A673 (cell line): ENCODE measurements at places on chromosomes 5 and 9. TPM values are rescaled to one million over a fixed set of nuclear protein-coding genes. Genes with fewer than 3 reads are reported as not detected.

Gene SLC25A2
- total RNA-seq = 0.88 and 1.0 TPM in 2 replicates

Gene SPATA31D3
- not detected in 2 replicates for total RNA-seq

Gene KCNT1
- 0.31 TPM in 1 of 2 replicates, not detected in the other for total RNA-seq

Gene DAB2IP
- 34.5 and 44.5 TPM in 2 replicates for total RNA-seq

Gene GPX8
- total RNA-seq = 52.2 and 54.7 TPM in 2 replicates

Gene SELENOP
- 1.9 and 3.1 TPM in 2 replicates for total RNA-seq

Gene ANGPTL2
- total RNA-seq = 2.5 and 4.4 TPM in 2 replicates

Gene FEM1C
- total RNA-seq = 13.7 and 15.0 TPM in 2 replicates

Gene SLC36A3
- total RNA-seq = not detected in 2 replicates

Gene FCN2
- total RNA-seq = not detected in 2 replicates

Gene RNF224
- total RNA-seq = 0.17 TPM in 1 of 2 replicates, not detected in the other

Gene NR2F1-AS1
- total RNA-seq = 1.8 and 2.3 TPM in 2 replicates

Gene LOX
- 2.8 and 3.6 TPM in 2 replicates for total RNA-seq

Gene C5orf24
- 66.4 and 67.6 TPM in 2 replicates for total RNA-seq

Gene GFPT2
- 0.82 and 1.2 TPM in 2 replicates for total RNA-seq

Gene INSL4
- not detected in 2 replicates for total RNA-seq

Gene TSLP
- 0.61 and 1.3 TPM in 2 replicates for total RNA-seq

Gene C5orf58
- not detected in 2 replicates for total RNA-seq

Gene NPR3
- 5.3 and 6.0 TPM in 2 replicates for total RNA-seq

Gene SEC61B
- total RNA-seq = 175 and 183 TPM in 2 replicates

Gene DPP7
- 120 and 122 TPM in 2 replicates for total RNA-seq

Gene IL5
- total RNA-seq = not detected in 2 replicates

Gene PCDHGA8
- 2.2 and 2.6 TPM in 2 replicates for total RNA-seq

Gene COL5A1
- total RNA-seq = 33.6 and 37.6 TPM in 2 replicates

Gene N4BP3
- total RNA-seq = 0.66 and 0.73 TPM in 2 replicates

Gene ARAP3
- total RNA-seq = 4.1 and 4.6 TPM in 2 replicates

Gene PRELID2
- 50.2 and 55.8 TPM in 2 replicates for total RNA-seq

Gene SH3TC2
- total RNA-seq = 1.3 and 2.5 TPM in 2 replicates

Gene PSAT1
- 179 and 217 TPM in 2 replicates for total RNA-seq

Gene STING1
- 29.4 and 30.7 TPM in 2 replicates for total RNA-seq
